ENCODE measurements at places on chromosomes 12 and 14.

GRCh38 chr12:16523951-16524331 is 82.0 kb downstream of the LMO3 start:
- DNase-seq = no peak

DNA sequence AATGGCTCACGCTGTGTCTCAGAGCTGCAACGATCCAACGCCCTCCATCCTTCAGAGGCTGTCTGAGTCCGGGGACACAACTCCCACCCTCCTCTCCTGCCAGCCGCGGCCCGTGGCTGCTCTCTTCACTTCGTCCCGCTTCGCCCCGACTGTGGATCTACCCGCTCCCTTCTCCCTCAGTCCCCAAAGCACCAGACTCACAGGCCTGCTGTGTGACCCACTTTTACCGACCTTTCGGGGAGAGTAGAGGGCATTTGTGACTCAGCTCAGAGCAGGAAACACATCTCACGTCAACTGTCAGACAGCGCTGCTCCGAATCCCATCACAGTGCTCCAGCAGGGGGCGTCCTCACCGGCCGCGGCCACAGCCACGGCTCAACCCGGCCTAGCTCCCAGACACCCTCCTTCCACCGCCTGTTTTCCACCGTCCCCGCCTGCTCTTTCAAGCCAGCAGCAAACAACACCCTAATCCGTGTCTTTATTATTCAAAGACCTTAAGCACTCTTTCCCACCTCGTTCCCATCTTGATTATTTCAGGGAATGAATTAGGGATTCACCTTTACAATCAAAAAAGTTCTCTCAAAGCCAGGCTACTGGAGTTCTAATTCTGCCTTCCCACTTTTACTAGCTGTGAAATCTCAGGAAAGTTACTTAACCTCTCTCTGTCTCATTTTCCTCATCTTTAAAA is 5.0 kb upstream of the AQP2 start:
- peak; percentile 69 for DNase-seq

DNA sequence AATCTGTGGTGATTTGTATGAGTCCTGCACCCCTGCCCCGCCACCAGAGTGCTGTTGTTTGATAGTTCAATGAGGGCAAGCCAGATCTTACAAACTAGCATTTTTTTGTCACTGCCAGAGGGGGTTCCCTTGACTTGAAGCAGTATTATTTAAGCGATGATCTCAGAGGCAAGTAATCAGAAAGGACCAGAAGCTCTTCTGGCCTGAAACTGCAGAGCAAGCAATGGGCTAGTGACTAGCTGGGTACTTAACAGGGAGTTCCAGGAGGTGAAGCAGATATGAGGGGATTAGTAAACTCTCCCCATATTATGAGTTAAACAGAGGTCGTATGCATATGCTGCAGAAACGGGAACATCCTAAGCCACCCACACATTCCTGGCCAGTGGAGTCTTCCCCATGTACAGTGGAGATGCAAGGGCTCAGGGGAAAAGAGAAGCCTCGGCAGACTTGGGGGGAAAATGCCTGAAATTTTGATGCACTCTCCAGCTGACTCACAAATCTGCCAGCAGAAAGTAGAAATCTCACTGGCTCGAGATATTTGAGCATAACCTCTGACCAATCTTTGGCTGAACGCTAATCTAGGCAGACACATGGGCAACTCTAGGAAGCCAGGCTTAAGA is 8.3 kb upstream of the CRACR2A start:
- no peak for DNase-seq

GRCh38 chr14:37585101-37585511 is 9.9 kb downstream of the FOXA1 start:
- no peak for DNase-seq

- DNase-seq = peak; percentile 43
Observed at GRCh38 chr12:13211859-13212664, 15.5 kb downstream of the EMP1 start.

DNA sequence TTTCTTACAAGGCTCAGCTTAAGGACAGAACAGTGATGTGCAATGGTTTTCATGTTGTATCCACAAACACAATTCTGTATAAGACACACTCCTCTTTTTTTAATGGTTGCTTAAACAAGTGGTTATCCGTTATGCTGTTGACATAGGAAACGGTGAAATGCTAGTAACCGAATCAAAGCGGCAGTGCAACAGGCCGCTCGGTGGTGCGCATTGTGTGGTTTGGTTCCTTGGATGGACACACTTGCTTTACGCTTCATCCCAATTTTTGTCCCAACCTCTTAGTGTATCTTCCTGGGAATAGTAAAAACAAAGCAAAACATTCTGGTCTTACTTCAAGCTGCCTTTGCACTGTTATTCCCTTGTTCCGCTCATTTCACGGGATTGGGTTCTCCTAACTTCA is 650 bp upstream of the PTGER2 start:
- no peak for DNase-seq

DNA sequence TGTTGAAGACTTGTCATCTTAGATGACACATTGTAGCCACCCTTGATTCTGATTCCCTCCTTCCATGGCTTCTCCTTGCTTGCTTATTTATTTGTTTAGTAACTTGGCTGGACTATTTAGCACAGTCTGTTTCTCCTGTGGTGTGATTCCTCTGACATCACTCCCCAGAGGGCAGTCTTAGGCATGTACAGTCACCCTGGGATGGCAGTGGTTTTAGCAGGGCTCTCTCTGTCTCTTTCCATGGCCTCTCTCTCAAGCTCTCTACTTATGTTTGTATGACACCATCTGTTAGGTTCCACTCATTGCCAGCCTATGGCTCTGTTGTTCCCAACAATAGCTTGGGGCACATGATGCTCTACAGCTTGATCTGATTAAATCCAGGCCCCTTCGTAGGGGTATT is 158.3 kb downstream of the ADGRD1 start:
- DNase-seq = no peak

GRCh38 chr14:90349739-90350138 is 18.0 kb upstream of the NRDE2 start:
- no peak for DNase-seq

DNA sequence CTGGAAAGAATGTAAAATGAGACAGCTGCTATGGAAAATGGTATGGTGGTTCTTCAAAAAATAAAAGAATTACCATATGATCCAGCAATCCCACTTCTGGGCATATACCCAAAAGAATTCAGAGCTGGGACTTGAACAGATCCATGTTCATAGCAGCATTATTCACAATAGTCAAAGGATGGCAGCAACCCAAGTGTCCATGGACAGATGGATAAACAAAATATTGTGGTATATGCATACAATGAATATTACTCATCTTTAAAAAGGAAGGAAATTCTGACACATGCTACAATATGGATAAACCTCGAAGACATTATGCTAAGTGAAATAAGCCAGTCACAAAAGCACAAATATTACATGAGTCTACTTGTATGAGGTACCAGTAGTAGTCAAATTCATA is 9.1 kb downstream of the RAB2B start:
- no peak for DNase-seq

GRCh38 chr12:26783131-26783526 is 49.9 kb downstream of the ITPR2 start:
- no peak for DNase-seq

DNA sequence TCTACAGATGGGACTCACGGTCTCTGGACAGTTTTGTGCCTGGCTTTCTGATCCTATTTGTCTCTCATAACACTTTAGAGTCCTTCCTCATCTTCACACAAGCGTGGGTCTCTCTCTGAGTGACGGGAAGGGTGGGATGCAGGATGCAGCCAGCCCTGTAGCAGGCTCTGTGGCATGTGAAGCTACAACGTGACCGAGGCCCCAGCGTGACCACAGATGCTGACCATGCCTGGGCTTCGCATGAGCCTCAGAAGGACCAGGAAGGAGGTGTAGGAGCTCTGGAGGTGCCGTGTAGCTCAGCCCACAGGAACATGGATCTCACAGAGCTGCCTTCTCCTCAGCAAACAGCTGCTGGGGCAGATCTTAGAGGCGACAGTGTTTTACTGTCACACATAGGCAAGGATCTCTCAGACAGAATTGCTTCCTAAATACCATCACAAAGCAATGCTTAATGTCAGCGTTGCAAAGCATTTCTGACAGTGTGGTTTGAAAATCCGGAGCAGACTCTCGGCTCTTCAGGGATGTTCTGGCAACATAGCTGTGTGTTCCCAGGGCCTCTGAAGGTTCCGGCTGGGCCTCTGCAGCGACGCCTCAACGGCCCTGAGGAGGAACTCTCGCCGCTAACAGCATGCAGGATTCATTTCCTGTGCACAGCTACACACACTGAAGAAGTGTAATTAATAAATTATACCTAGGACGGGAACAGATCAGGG is 21.9 kb downstream of the ANKLE2 start:
- DNase-seq = no peak

GRCh38 chr14:70027785-70028428 is 148.7 kb downstream of the SMOC1 start:
- peak; percentile 78 for DNase-seq

DNA sequence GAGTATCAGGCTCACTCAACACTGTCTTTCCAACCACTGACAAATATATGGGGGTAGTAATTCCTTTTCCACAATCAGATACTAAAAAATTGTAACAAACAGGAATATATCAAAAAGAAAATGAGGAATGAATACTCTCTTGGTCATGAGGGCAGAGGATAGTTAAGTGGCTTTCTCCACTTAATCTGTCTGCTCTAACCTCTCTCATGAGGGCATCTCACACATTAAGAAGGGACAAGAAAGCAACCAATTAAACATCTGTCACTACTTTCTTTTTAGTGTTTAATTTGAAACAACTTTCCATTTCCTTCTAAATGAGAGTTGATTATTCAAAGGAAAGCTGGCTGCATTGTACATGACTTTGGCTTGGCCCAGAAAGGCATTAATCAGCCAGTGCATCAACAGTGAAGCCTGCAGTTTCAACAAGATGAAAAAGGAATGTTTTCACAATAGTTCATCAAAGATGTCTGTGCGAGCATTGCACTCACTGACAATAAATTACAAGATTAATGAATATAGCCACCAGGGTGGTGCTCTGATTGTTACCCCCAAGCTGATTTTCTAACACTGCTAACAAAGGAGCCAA is 142.0 kb downstream of the SEC23A start:
- DNase-seq = no peak

DNA sequence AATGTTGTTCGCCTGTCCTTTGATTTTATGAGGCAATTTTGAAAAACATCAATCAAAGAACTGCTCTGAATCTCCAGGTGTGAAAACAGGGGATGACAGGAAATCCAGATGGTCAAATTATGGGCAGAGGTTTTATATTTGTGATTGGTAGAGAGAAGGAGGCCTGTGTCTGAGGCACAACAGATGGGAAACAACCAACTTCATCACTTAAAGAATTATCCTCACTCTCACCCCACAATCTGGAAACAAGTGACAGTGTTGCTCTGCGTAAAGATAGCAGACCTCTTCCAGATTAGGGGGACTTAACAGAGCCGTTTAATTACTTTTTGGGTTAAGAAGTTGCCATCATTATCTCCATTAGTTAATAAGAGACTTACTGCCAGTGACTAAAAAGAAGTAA is 64.1 kb upstream of the EGLN3 start:
- DNase-seq = no peak
